EL (cell line): ENCODE measurements at places on chromosomes 11 and 22.

- DNase-seq: peak; percentile 80
Measured at GRCh38 chr22:46425016-46425415, 89.5 kb downstream of the TRMU start.

GRCh38 chr11:36333468-36333867 lies 37.4 kb downstream of the PRR5L start:
- peak; percentile 49 for DNase-seq

GRCh38 chr11:120867531-120867930 lies 156.4 kb upstream of the TBCEL start:
- DNase-seq: no peak

GRCh38 chr22:17303840-17304779 lies 65.2 kb upstream of the CECR2 start:
- no peak for DNase-seq

DNA sequence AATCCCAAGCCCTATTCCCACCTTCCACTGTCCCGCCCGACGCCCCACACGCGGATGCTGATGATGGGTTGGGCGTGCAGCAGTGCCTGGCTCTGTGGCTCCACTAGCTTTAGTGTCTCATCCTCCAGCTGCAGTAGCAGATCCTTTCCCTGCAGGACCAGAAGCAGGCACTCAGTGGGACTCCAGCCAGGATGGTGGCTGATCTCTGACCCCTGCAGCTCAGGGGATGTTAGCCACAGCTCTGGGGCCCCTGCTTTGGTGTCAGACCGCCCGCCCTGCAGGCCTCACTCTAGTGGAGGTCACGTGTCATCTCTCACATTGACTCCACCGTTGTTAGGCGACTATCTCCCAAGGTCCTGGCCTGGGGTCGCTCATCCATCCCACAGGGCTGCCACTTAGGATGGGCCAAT lies 11.8 kb downstream of the SMPD1 start:
- no peak for DNase-seq

DNA sequence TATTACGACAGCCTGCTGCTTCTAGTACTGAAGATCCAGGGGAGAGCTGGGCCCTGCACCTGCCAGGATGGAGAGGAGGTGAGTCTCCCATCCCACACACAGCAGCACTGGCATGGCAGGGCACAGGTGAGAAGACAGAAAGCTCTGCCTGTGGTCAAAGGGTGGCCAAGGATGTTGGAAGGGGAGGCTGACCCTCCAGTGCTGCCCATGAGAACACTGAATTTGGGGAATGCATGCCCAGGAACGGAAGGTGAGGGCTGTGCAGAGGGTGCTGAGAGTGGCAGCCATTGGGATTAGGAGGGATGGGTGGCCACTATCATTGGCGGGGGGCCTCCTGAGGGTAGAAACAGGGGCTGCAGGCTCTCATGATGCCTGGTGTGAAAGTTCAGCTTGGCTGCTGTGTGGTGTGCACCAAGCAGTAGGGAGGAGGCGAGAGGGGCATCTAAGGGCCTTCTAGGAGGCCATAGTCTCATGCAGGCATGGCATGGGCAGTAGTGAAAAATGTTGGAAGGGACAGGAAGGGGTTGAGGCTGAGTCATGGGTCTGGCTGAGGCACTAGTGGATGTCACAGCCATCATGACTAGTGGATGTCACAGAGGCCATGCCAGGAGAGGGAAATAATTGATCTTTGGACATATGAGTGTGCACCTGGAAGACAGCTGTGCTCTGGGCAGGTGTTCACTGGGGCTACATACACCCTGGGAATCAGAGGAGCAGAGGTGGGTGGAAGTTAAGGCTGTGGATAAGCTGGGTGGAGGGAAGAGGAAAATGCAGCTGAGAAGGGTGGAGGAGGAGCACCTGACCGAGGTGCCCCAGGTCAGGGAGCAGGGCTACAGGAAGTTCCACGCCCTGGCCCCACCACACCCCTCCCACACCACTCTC lies 2.5 kb upstream of the LRRC74B start:
- peak; percentile 47 for DNase-seq
